ENCODE measurements at places on chromosomes 3 and 15.
A peak's percentile ranks its signal among the peaks of the same experiment; 100 is the strongest.

- no peak for DNase-seq
These were observed 88.7 kb downstream of the CACNA2D3 start for GRCh38 chr3:54211097-54211496.

DNA sequence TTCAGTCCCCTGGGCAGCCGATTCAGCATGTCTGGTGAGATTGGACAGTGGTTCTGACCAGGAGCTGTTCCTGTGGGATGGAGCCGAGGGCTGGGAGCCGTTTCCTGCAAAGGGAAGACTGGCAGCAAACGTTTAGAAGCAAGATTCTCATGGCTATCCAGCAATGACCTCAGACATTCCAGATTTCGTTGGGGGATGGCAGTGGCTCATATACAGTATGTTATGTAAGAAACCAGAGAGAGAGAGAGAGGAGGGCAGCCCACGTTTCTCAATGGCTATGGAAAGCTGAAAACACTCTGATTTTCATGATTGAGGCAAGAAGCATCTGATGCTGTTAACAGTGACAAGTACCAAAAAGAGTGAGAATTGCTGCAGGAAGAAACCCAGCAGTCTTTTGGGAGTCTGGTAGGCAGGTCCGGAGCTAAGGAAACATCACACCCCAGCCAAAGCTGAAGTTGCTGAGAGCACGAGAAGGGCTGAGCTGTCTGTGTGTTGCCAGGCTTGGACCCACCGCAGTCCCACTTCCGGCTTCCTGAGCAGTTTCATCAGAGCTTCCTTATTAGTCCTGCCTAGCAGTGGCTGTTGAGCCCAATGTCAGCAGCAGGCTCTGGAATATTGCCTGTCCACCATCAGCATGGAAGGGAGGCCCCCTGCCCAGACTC is 25.6 kb upstream of the VPS8 start:
- DNase-seq, result no peak

DNA sequence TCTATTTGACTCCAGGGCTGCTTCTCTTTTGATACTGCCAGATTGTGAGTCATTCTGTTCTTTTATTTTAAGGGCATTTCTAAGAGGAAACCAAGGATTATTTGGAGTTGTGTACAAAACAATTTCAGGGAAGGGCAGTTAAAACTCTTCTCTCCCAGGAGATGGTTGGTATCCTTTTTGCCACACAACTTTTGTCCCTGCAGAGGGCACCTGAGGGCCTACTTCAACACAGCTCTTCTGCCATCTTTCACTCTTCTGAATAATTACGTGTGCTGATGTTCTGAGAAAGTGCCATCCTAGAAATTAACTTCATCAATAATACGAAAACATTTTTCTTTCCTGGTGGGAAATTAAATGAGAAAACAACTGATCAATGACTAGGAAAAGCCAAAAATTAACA is 75.7 kb upstream of the GADL1 start:
- no peak for DNase-seq

GRCh38 chr15:90680371-90680935 is 36.7 kb upstream of the BLM start:
- DNase-seq, result no peak

DNA sequence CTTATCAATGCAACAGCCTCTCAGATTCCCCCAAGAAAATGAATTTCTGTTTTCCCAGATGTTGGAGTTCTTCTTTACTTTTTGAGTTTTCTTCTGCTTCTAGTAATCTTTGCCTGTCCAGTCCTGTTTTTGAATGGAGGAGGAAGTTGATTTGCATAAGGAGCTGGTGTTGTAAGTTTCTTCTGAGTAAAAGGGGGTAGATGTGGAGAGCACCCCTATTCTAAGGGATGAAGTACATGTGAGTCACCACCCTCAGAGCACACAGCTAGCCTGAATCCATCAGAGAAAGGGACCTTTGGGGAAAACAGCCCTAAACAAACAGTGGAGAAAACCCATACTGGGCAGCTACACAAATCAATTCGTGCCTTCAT is 34.5 kb downstream of the ACAA1 start:
- DNase-seq, result no peak

DNA sequence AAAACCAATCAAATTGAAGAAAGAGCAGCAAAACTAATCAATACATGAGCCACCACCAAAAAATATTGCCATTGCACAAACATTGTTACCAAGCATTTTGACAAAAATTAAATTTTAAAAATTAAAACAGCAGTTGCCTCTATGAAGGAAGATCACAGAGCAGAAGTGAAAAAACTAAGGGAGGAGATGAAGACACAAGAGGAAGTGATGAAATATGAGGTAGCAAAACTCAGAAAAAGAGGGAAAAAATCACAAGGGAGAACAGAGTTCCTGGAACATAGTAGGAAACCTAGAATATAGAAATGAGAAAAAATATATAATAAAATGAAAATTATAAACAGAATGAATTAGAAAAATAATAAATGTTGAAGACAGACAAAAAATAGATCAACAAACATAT is 7.3 kb upstream of the SERPINI2 start:
- DNase-seq, result no peak

- DNase-seq, result no peak
These were observed 130.7 kb upstream of the KCNMB2 start for GRCh38 chr3:178405531-178405930.

- DNase-seq, result peak; percentile 94
These were observed 34.1 kb upstream of the KLHL25 start for GRCh38 chr15:85828874-85829273.

- DNase-seq, result peak; percentile 56
These were observed 84.4 kb downstream of the SEMA5B start for GRCh38 chr3:122942937-122943827.

- no peak for DNase-seq
These were observed 325.4 kb downstream of the UACA start for GRCh38 chr15:70437882-70438451.

DNA sequence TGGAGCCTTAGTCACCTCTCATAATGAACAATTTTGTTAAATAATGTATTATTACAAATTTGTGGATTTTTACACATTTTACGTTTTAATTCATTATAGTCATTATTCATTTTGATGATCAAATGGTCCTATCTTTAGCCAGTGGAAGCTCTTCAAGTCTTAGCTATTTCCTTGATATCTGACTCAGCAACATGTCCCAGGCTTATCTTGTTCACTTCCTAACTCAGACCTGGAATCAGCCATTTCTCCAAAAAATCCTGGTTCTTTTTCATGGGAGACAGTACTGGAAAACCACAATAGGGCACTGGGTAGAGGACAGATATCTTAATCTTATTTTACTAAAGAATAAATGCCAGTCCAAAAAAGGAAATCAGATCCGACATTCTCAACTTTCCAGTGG is 56.4 kb downstream of the RYK start:
- no peak for DNase-seq

DNA sequence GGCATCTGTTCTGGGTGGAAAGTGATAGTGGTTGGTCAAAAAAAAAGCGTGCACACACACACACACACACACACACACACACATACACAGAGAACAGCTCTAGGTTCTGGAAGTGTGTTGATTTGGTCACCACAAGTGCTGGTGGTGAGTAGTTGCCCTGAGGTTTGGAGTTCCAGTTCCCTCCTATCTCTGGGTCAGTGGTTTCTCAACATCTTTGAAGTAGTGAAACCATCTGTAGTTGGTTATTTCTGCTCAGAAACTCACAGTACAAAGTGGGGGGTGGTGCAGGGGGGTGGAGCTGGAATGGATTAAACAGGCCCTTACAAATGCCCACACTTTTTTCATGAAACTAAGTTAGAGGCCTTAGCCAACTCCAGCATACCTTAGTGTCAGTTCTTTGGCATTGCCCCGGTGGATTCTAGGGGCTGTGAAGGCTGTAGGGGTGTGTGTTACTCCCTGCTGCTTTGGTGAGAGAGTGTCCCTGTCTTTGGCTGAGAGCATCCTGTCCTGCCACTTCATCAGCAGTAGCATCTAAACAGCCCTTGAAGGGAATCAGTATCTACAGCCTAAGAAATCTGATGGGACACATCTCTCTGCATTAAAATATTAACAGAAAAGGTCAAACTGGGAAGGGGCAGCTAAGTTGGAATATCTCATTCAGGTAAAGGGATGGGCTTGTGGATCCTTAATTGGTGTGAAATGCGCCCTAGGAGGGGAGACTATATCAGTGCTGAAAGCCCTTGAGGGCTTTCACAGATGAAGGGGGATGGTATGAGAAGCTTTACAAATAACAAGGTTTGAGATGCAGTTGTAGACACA is 20.6 kb downstream of the SMAD3 start:
- no peak for DNase-seq

- DNase-seq, result no peak
These were observed 41.5 kb downstream of the ADGRG7 start for GRCh38 chr3:100650651-100651619.

GRCh38 chr15:58947179-58947578 is 13.7 kb upstream of the SLTM start:
- DNase-seq, result no peak

DNA sequence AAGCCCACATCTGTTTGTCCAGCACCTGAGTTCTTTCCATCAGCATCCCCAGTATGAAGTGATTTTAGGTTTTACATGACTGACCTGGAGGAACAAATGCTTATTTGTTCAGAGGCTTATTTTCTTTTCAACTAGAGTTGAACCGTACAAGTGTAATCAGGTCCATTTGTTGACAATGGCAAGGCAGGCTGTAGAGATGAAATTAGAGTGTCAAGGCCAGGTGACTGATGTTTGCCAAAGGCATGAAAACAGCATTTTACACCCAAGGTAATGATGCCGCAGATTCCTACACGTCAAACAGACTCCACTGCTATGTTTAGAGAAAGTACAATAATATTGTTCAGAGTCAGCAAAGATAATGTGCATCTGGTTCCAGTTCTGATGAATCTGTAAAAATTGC is 96.5 kb downstream of the KCNAB1 start:
- no peak for DNase-seq

- no peak for DNase-seq
These were observed 89.2 kb downstream of the TMEM108 start for GRCh38 chr3:133127381-133127780.

- DNase-seq, result no peak
These were observed 244.1 kb upstream of the STT3B start for GRCh38 chr3:31288641-31289100.

GRCh38 chr3:196695849-196696226 is 16.2 kb downstream of the CEP19 start:
- no peak for DNase-seq

- no peak for DNase-seq
These were observed 641.4 kb upstream of the CBLB start for GRCh38 chr3:106510206-106510605.

- DNase-seq, result no peak
These were observed 80.3 kb downstream of the STAG1 start for GRCh38 chr3:136671921-136672320.

GRCh38 chr3:180278583-180279188 is 241.9 kb upstream of the PEX5L start:
- no peak for DNase-seq

- no peak for DNase-seq
These were observed 38.7 kb downstream of the ROBO1 start for GRCh38 chr3:79729096-79729495.

GRCh38 chr3:121096953-121097352 is 188.9 kb downstream of the STXBP5L start:
- DNase-seq, result no peak

DNA sequence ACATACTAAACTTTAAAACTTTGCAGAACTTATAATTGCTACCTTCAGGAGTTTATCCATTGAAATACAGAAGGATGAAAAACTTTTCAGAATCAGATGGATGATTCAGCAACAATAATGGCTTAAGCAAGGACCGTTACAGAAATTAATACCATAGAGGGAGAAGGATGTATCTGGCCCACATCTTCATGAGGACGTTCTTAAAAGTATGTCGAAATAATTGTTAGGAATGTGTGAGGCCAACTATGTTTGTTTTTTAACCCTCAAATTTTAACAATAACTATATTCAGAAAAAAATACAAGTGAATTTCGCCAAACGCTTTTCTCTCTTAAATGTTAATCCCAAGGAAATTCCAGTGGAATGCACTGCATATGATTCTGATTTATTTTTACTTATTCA is 105.2 kb upstream of the EPHA3 start:
- DNase-seq, result no peak

DNA sequence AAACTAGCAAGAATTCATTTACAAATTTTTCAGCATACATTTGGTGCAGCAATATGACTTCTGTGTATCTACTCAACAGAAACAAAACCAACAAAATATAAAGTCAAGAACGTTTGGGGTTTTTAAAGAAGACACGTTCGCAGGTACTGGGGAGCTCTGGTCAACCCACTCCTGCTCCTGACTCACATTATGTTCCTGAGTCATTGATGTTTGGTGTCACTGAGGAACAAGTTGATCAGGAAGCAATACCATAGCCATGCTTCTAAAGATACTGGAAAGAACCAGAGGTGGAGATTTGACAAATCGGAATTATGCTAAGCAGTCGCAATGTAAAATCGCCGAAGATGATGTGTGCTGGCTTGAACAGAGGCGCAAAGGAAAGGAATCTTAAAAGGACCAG is 22.0 kb downstream of the SLC4A7 start:
- DNase-seq, result no peak

GRCh38 chr3:147705651-147706051 is 296.5 kb downstream of the ZIC1 start:
- DNase-seq, result no peak

- DNase-seq, result no peak
These were observed 86.4 kb downstream of the WDR76 start for GRCh38 chr15:43913026-43913780.

DNA sequence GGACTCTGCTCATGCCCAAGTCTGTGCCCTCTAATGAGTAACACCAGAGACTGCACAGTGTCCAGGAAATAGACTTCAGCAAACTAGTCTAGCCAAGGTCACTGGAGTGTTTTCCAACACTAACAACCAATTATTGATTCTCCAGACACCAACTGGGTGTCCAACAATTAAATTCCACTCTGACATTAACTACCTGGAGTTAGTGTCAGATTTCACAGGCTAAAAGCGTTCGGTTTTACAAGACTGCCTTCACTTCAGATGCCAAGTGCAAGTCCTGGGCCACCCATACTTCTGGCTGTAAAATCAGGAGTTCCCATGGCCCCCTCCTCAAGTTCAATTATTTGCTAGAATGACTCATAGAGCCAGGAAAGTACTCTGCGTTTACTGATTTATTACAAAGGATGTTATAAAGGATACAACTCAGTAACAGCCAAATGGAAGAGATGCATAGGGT is 20.8 kb upstream of the CFAP161 start:
- no peak for DNase-seq

GRCh38 chr3:171850320-171850959 is 7.3 kb downstream of the TMEM212 start:
- DNase-seq, result no peak

DNA sequence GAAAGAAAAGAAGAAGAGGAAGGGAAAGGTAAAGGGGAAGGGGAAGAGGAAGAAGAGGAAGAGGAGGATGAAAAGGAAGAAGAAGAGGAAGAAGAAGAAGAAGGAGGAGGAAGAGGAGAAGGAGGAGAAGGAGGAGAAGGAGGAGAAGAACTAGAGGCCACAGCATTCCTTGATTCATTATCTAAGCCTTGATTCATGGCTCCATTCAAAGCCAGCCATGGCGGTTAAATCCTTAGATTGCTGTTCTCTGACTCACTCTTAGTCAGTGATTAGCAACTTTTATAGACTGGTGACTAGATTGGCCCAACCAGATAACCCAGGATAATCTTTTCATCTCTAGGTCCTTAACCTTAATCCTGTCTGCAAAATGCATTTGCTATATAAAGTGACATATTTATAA is 47.6 kb downstream of the OSTN start:
- DNase-seq, result no peak

- DNase-seq, result no peak
These were observed 36.2 kb downstream of the GAP43 start for GRCh38 chr3:115659253-115660220.

GRCh38 chr3:155065537-155065936 is 14.6 kb upstream of the MME start:
- no peak for DNase-seq
